ENCODE measurements at places on chromosomes 5 and 9.

DNA sequence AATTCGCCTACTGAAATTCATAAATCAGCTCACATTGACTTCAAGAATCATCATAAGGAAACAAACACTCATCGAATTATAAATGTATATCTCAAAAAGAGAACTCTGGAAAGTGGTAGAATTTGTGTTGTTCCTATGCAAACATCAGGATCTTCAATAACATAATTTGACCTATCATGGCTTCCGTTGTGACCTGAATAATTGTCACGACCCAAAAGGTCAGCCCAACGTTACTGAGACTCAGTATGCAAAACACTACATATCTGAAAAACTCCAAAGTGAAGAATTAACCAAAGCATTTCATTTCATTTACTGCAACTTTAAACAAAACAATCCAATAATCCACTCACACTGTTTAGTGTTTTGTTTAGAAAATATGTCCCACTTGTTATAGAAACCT, 1.2 kb downstream of the RAPGEF6 start:
- no peak for DNase-seq

GRCh38 chr5:10469253-10470050, 27.8 kb downstream of the ROPN1L start:
- no peak for DNase-seq

- DNase-seq: no peak
Measured at GRCh38 chr5:122220511-122220910, 91.2 kb downstream of the ZNF474 start.

GRCh38 chr5:178381921-178382695, 149.5 kb upstream of the PHYKPL start:
- DNase-seq: no peak

DNA sequence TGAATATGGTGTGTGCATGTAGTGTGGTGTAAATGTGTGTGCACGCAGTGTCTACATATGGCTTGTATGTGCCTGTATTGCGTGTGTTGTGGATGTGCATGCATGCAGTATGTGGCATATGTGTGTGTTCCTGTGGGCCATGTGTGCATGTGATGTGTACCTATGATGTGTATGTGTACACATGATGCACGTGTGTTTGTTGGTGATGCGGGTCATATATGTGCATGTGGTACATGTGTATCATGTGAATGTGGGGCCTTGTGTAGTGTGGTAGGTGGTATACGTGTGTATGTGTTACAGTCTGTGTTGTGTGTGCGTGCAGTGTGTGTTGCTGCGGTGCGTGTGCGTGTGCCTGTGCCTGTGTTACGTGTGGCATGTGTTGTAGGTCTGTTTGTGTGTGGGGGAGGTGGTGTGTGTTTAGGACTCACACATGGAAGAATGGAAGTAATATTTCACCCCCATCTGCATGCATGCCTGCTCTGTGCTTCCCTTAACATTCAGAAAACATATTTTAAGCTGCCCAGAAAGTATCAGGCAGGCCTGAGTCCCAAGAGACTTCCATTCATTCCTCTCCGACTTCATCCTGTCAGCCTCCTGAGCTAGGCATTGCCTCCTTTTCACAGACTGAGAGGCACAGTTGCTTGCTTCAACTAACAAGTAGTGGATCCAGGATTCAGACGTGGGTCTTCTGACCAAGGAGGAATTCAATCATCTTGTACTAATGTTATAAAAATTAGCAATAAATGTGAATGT, 55.4 kb upstream of the RUFY1 start:
- DNase-seq: no peak

DNA sequence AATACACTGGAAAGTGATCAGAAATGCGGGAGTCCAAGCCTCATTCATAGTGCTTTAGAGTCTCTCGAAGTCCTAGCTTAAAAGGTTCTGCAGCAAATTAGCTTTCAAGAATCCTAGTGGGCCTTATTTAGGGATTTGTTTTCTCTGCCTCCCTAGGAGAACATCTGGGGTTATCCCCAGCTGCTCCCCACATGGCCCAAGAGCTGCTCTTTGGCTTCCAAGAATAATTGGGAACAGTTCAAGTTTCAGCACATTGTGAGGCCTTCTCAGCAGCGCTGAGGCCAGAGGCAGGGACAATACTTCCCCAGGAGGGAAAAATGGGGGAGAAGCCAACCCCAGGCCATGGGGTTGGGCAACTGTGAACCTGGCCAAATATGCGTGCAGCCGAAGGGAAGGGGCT, 108.7 kb downstream of the LIFR start:
- no peak for DNase-seq

DNA sequence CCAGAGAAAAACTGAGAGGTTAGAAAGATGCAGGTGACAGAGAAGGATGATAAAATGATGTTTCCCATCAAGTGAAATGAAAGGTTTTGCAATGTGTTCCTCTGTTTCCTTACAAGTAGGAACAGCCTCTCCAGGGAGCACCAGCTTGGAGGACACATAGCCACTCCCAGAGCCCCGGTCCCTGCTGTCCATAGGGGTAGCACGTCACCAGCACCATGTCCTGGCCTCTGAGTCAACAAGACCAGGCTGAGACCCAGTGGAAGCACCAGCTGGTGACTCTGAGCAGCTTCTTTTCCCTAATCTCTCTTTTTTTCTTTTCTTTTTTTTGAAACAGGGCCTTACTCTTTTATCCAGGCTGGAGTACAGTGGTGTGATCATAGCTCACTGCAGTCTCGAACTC, 19.4 kb upstream of the HMCN2 start:
- no peak for DNase-seq

DNA sequence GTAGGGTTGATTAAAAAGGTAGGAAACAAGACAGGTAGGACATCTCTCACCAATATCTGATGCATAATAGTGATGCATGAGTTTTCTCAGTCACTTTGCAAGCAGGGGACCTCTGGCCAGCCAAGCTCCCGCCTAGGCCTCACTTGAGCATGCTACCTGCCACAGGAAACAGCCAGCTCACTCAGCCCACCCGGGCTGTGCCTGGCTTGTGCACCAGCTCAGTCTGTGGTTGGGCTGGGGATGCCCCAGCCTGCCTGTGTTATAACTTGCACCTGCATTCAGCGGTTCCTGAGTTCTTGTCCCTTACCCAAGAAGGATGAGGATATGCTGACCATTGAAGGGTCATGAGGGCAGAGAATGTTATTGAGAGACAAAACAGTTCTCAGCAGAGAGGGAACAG, 172.8 kb upstream of the PLCXD3 start:
- no peak for DNase-seq

GRCh38 chr9:115098226-115098965, 19.6 kb downstream of the TNC start:
- DNase-seq: no peak

- no peak for DNase-seq
Measured at GRCh38 chr9:20361229-20361628, 261.1 kb downstream of the MLLT3 start.

- DNase-seq: no peak
Measured at GRCh38 chr5:35903631-35904203, 34.7 kb downstream of the CAPSL start.

GRCh38 chr5:151155775-151156506, 1.6 kb downstream of the ANXA6 start:
- no peak for DNase-seq

- no peak for DNase-seq
Measured at GRCh38 chr5:179822444-179822990, 1.8 kb downstream of the SQSTM1 start.

GRCh38 chr5:96522635-96523355, 89.7 kb upstream of the PCSK1 start:
- DNase-seq: no peak

DNA sequence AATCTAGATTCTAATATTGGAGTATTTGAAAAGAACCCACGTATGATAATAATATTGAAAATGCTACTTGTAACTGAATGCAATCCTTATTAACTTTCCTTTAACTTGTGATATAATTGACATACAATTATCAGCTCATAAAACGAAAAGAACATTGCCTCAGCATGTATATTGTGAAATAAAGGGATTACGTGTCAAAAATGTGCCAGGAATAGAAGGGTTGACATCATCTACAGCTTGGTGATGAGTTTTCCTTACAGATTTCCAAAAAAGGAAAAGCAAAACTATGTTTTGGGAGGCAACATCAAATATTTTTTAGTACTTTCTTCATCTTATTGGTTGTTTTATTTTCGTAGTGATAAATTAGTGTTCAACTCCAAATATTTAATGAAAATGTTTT, 266.0 kb upstream of the PTGER4 start:
- no peak for DNase-seq

DNA sequence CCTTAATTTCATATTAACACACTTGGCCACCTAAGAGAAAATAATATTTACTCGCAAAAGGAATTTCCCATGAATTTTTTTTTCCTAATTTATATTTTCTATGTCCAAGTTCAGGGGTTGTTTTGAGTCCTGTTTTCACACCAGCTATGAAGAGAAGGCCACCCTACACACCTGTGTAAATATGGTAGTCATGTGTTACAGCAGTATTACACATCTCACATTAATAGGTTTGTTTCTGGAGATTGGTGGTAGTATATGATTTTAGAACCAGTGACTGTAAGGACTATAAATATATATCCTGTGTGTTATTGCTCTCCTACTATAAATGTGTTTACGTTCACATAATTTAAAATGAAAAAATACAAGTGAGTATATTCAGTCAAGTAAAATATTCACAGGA, 147.5 kb downstream of the PAM start:
- no peak for DNase-seq

- no peak for DNase-seq
Measured at GRCh38 chr5:98825582-98826375, 52.3 kb downstream of the RGMB start.

DNA sequence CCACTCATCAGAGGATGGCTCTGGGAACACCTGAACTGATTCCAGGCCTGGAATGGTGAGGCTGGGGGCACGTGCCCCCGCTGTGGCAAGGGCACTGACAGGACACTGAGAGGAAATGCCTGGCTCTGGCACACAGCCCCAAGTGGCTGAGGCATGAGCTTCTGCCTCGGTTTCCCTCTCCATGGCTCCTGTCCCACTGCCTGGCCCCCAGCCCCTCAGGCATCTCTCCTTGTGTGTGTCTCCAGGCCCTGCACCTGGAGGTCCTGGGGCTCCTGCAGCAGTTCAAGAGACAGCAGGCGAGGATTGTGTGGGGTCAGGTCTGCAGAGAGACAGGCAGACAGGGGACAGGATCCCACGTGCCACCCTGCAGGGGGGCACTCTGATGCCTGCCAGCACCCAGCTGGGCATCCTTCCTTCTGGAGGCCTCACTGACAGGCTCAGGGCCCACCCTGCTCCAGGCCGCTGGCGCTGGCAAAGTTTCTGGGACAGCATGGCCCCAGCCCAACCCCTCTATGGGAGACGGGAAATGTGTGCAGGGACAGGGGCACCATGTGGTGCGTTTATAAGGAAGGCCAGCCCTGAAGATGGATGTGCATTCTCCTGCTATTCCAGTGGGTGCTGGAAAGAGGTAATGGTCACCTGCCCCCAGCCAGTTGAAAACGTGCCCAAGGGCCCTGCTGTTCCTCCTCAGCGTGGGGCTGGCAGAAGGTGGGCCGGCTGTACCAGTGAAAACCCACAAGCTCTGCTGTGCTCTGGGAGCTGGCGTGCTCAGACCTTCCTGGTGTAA, 66.0 kb downstream of the RASGEF1C start:
- no peak for DNase-seq

DNA sequence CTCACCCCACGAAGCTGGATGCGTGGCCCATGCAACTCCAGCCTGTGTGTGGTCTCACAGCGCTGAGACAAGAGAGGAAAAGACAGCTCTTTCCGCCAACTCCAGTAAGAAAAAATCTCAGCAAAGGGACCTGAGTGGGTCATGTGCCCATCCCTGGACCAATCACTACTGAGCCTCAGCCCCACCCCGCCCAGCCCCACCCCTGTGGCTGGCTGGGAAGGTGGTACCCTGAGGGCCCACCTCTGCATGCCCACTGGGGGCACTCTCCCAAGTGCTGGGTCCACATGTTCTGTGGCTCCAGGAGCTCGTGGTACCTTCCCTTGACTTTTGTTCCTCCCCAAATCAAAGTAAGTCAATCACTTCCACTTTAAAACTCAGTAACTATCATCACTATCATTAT, 105.1 kb upstream of the SMIM23 start:
- DNase-seq: no peak

- no peak for DNase-seq
Measured at GRCh38 chr5:134133188-134133994, 18.9 kb downstream of the TCF7 start.

DNA sequence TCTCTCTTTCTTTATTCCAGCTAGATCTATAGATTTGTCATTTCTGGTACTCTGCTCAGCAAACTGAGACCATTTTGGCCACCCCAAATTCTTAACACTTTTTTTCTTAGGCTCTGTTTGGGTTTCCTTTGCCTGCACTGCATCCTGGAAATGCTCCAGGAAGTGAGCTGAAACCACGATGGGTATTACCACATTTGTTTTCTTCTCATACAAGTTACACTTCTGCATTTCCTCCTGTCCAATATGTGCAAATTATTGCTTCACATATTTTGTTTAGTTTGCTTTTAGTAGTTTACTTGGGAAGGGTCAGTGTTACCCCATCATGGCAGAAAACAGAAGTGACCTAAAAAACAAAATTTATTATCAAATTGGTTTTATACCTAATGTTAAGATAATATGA, 498.6 kb upstream of the GRIN3A start:
- DNase-seq: no peak

DNA sequence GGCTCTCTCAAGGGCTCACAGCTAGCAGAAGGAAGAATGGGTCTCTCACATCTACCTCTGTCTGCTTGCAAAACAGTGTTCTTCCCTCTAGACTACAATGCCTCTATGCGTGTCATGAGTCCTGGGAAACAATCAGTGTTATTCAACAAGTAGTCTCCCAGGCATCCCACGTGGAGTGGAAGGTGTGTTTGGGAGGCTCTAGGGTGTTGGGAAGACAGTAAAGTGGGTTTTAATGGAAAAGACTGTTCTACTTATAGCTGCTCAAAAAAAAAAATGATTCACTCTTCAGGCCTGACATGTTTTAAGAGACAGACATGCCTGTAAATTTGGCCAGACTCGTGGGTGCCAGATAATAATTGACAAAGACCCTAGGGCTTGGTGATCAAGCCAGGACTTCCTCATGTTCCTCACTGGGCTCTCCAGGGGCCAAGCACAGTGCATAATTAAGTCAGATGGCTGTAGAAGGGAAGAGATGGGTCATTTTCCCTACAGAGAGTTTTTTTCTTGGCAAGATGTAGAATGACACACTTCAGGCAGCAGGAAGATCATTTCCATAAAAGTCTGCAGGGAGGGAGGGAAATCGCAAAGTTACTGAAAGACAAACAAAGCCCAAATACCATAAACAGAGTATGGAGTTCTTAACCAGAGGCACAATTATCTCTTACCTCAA, 246.4 kb downstream of the ACTL7B start:
- no peak for DNase-seq
